ENCODE measurements at places on chromosomes 7 and 10.

- no peak for DNase-seq
Measured at GRCh38 chr7:128366300-128366699, 4.8 kb upstream of the PRRT4 start.

DNA sequence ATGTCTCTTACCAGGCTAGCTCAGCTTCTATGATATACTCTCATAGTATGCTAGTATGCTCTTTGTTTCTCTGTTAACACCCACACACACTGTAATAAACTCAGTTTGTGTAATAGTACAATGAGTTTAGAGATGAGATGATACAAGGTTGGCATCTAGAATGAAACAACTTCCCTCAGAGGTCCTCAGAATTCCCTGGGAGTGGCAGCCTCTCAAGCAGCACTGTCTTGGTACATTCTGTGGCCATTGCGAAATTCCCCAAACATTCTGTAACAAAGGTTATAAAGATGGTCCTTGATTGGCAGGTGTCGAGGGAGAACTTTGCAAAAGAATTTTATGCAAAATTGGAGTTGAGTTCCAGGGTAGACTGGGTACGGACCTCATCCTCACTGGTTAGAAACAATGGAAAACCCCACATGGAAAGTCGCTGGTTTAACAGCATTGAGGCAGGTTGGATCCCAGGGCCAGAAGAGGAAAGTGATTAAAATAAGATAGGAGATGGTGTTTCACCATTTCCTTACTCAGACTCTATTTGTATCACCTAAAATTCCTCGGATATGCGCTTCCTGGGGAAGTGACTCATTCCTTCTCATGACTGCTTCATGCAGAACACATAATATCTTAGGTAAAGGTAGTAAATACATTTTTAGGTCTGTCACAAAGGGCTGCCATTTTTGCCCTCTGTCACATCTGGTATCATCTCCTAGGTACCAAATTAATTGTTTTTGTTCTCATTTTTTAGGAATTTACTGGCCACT lies 657.8 kb downstream of the SORCS1 start:
- no peak for DNase-seq

GRCh38 chr7:107103369-107103768 lies 58.9 kb downstream of the PRKAR2B start:
- DNase-seq, result no peak

GRCh38 chr7:92765725-92766124 lies 70.6 kb downstream of the CDK6 start:
- DNase-seq, result no peak

- DNase-seq, result peak; percentile 39
Measured at GRCh38 chr10:72243822-72244437, 27.9 kb upstream of the ASCC1 start.

DNA sequence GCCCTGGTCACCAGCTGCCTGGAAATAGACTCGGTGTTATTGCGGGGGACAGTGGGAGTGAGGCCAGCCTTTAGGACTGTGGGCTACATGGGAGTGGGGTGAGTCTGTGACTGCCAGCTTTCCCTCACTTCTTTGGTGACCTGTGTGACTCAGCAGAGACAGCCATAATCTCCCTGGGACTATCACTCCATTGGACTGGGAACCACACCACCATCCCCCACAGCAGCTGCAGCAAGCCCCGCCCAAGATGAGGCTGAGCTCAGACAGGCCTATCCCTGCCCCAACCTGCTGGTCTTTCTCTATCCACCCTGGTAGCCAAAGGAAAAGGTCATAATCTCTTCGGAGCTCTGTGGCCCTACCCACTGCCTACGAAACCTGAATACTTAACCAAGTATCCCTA lies 263.2 kb downstream of the FZD1 start:
- no peak for DNase-seq

DNA sequence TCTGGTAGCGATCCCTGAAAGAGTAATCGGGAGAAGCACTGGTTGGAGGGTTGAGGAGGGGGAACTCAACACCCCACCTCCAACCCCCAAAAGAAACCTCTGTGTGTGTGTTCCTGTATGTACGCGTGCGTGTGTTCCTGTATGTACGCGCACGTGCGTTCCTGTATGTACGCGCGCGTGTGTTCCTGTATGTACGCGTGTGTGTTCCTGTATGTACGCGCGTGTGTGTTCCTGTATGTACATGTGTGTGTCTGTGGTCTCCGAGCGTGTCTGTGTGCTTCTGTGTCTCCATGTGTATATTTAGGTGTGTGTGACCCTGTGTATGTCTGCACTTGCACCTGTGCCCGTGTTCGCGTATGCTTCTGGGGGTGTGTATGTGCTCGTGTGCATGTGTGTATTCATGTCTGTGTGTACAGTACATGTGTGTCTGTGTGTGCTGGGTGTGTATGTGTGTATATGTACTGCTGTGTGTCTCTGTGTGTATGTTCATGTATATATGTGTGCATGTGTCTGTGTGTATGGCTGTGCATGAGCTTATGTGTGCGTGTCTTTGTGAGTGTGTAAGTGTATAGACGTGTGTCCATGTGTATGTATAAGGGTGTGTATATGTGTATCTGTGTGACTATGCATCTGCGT lies 42.9 kb upstream of the KLF6 start:
- DNase-seq, result no peak

GRCh38 chr10:99779335-99779734 lies 3.1 kb upstream of the ABCC2 start:
- DNase-seq, result no peak

DNA sequence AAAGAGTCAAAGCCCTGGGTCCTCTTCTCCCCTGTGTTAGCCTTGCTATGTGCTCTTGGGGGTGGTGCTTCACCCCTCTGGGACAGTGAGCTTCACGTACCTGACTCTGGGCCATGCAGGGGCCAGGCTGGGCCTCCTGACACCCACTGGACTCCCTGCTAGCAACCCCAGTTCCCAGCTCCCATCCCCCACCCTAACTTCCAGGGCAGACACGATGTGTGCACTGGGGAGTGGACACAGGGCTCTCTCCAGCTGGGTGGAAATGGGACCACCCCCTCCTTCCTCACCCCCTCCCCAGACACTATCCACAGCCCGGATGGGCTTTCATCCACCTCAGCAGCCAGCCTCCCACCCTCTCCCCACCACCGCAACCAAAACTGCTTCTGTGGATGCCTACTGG lies 113.0 kb upstream of the ZNF479 start:
- DNase-seq, result no peak

DNA sequence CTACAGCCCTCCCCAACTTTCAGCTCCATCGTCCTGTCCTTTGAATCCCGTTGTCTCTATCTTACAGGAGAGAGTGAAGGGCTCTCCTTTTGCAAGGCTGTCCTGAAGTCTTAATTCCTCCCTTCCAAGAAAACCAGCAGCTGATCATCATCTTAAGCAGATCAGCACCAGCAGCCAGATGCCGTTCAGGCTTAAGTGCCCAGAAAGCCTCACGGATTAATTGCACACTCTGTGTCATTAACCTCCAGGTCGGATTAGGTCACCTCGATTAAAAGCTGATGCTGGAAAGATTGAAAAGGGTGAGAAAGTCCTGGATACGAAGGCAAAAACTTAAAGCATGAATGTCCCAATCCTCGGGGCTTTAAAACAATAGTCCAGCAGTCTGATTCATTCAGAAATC lies 24.8 kb upstream of the ADARB2 start:
- DNase-seq, result no peak

DNA sequence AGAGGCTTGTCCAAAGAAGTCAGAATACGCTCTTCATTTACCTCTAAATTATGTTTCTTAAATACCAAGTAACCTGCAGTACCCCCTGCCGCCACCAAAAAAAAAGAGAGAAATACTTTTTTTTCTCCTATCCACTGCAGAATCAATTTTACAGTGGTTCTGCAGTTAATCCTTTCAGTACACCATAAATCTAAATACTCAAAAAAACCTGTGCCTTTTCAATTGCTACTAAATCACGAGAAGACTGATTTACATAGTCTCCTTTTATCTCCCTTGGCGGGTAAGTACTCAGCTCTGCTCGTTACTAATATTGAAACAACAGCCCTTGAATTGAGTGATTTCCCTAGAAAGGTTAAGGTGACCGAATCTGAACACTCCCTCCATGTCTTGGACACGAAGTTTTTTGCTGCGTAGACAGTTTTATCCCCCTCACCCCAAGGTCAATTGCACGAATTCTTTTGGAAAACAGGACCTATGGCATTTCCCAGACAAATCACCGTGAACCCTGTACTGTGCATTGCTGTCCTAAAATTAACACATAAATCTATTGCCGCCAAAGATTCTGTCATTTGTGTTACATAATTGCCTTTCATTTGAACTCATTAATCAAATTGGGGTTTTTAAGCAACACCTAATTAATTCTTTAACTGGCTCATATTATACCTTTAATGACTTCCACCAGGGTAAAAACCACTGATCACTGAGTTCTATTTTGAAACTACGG lies 512 bp upstream of the VIM start:
- no peak for DNase-seq

DNA sequence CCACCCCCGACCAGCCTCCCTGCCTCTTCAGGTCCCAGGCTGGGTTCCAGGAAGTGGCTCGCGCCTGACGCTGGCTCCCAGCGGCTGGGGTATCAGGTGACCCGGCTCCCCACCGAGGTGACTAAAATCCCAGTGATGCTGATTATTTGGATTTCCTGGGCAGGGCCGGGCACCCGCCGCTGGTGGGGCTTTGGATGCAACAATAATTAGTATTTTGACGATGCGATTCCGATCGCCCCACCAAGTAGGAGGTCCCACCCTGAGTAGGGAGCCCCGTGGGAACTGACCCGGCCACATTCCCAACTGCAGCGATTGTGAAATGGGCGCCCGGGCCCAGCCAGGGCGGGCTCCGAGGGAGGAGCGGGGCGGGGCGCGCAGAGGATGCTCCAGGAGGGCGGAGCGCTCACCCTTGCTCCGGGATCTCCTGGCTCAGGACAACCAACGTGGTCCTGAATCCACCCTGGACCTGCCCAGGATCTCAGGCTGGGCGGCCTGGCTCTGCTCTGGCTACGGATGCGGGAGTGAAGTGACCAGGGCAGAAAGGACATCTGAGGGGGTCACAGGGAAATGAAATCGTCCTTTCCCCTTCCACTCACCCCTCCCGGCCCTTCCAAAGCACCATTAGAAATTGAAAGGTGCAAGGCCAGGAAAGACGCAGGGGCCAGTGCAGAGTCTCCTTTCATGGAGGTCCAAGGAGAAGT lies 32.6 kb downstream of the DUSP5 start:
- DNase-seq, result no peak

DNA sequence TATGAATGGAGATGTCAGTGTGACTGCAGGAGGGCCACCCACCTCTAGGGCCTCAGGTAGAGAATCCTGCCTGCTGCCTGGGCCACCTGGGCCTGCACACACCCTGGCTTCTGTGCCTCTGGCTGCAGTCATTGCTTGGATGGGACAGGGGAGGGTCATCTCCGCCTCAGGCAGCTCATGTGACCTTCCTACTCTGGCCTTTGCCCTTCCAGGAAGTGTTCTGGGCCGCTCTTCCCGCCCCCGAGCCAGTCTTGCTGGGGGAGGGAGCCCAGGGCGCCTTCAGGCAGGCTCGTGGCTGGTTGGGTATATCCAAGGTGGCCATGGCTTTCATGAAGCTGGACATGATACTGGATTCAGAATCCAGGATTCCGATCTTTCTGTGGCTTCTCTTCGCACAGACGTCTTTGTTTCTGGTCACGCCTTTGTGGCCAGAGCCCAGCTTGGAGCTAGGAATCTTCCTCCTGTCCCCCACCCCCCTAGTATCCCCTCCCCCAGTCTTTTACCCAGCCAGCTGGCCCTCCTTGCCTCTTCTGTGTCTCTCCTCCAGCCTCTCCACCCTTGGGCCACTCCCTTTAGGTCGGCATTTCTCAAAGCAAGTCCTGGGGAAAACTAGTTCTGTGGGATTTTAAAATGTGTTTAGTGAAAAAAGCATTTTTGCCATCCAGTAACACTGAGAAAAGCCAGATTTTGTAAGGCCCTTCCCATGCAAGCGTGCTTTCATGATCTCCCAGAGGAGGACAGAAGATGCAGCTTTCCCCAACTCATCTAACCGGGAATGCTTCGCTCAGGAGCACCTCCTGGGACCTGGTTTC lies 119.6 kb downstream of the ZMIZ1 start:
- no peak for DNase-seq

DNA sequence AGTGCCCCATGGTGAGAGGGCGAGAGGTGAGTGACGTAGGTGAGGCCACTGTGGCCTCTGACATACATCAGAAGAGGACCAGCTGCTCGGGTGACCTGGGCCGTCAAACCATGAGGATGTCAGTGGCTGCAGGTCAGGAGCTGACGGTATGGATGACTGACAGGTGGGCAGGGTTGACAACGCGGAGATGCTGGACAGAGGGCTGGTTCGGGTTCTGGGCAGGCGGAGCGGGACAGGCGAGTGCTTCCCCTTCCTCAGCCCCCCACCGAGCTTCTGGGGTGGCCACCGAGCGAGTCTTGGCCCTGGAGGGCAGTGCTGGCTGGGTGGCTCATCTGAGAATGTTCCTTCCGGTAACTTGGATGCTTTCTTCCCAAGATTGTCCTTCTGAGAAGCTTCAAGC lies 91.8 kb downstream of the ACTR3B start:
- DNase-seq, result no peak

- no peak for DNase-seq
Measured at GRCh38 chr10:68222391-68222790, 9.5 kb downstream of the ATOH7 start.

- no peak for DNase-seq
Measured at GRCh38 chr7:129136887-129137642, 7.4 kb upstream of the TSPAN33 start.

DNA sequence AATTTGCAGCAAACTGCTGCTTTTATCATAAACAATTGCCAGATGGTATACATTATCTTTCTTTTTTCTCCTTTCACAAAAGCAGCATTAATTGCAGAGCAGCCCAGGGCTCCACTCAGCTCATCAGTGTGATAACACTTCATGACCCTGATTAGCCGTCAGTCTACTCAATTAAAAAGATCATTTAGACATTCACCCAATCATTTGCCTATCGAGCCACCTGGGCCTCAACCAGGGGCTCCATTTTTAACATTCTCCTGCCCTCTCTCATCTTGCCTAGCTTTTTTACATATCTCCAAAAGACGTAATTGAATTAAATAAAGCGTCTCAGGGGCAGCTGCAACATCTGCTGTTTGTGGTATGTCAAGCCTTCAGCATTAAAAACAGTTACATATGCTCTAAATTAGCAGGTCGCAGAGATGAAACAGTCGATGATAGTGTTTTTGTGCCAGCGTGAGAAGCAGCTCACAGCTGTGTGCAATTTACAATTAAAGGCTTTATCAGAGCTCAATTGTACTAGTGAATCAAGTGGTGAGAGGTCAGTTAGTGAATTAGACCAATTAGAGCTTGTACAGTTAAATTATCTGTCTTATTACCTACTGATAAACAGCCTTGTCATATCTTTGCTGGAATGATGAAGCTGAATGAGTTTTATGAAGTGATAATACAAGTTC lies 522.5 kb downstream of the ETV1 start:
- no peak for DNase-seq

GRCh38 chr7:131224996-131225395 lies 102.7 kb upstream of the MKLN1 start:
- DNase-seq, result no peak

- DNase-seq, result peak; percentile 36
Measured at GRCh38 chr10:96556003-96556402, 30.8 kb downstream of the TM9SF3 start.

GRCh38 chr7:118372530-118372929 lies 148.0 kb downstream of the ANKRD7 start:
- DNase-seq, result no peak

All from amygdala (tissue), 56 donors.